ENCODE measurements at places on chromosomes 2 and 18.

- peak; percentile 20 for DNase-seq
Observed at GRCh38 chr2:210663631-210664089, 107.3 kb downstream of the CPS1 start.

- DNase-seq: no peak
Observed at GRCh38 chr2:237295889-237296480, 118.0 kb downstream of the COL6A3 start.

DNA sequence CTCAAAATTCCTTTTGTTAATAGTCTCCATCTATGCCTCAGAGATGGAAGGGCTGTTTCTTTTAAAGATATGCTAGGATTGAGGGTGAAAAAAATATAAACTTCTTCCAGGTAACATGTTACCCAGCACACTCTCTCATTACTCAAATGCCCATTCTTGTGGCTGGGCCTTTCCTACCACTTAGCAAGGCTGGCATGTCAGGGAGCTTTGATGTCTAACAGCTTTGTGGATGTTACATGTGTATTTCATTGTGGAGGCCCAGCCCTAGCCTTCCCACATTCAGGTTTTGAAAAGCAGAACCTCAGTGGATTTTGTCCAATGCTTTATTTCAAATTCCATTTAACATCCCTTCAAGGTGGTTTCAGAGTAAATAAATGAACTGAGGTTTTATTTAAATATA, 191.4 kb downstream of the EPHA4 start:
- DNase-seq: no peak

- DNase-seq: no peak
Observed at GRCh38 chr18:59604877-59605276, 92.3 kb downstream of the CCBE1 start.

DNA sequence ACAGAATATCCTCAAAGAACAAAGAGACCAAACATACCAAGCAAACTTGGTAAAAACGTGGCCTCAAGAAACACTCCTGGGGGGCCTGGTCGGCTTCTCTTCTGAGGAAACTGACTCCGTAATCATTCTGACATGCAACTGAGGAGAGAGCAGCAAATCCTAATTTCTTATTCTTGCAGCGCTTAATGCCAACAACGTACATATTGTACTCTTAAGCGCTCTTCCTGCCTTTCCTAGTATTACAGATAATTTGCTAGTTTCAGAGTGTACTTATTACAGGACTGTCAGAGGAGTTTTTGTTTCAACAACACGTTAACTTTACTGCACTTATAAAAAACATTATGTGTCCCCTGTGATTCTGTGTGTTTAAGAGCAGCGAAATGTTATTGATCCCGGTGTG, 64.9 kb downstream of the ZNF521 start:
- DNase-seq: peak; percentile 43

DNA sequence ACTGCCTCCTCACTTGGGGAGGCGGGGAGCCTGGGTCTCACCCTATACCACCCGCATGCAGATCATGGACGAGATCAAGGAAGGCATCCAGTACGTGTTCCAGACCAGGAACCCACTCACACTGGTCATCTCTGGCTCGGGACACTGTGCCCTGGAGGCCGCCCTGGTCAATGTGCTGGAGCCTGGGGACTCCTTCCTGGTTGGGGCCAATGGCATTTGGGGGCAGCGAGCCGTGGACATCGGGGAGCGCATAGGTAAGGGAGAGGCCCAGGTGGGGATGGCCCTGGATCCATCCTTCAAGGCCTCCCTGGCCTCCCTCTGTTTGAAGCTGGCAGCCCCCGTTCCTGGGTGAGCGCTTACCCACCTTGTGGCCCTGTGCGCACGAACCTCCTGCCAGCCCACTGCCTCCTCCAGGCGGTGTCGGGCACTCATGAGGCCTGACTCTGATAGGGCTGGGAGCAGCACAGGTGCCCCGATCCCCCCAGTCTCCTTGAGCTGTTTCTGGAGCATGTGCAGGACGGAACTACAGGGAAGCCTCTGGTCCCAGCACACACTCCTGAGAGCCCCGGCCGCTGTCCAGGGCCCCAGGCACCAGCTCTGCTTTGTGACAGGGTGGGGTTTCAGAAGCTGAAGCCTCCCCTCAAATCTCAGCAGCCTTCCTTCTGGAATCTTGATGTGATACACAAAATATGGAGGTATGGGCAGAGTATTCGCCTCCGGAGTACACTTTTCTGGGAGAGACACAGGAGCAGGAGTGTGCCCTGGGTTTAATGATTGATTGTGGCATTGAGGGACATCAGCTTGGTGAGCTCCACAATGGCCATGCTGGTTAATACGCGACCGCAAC, 708 bp downstream of the AGXT start:
- no peak for DNase-seq

DNA sequence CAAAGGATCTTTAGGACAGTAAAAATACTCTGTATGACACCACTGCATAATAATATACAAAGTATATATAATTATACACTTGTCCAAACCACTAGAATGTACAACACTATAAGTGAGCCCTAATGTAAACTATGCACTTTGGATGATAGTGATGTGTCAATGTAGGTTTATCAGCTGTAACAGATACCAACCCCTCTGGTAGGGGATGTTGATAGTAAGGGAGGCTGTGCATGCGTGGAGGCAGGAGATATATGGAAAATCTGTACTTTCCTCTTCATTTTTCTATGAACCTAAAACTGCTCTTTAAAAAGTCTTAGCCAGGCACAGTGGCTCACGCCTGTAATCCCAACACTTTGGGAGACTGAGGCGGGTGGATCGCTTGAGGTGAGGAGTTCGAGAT, 37.5 kb upstream of the SP3 start:
- DNase-seq: no peak

- DNase-seq: no peak
Observed at GRCh38 chr2:206071807-206072206, 14.2 kb downstream of the INO80D start.
